ENCODE measurements at places on chromosomes 7 and 10.

DNA sequence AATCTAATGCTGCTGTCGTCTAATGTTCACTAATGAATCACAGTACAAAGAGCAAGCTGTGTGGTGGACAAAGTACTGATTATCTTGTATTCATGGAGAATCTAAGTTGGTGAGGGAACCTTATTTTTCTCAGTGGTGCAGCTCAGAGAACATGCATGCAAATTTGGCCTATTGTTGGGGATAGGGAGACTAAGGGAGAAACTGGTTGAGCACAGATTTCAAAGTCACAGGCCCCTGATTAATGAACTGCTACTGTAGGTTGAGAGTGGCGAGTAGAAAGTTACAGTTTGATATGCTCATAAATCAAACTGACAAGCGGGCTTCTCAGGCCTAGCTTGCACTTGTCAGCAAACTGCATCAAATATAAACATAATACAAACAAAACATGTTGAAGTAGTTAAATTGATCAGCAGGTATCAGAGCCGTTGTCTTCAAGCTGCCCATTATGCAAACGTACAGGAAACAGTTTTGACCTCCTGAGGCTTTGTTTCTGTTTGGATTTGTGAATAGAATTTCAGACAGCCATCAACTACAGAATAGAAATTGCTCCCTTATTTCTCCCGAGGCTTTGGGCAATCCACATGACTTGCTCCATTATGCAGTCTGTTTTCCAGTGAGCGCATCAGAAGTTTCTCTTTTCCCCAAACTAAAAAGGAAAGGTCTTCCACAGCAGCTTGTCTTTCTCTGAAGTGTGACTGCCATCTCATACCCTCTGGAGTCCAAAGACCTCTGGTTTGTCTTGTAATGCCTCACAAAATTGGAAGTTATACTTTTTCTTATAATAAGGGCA, 215.8 kb downstream of the FOXP2 start:
- no peak for DNase-seq

DNA sequence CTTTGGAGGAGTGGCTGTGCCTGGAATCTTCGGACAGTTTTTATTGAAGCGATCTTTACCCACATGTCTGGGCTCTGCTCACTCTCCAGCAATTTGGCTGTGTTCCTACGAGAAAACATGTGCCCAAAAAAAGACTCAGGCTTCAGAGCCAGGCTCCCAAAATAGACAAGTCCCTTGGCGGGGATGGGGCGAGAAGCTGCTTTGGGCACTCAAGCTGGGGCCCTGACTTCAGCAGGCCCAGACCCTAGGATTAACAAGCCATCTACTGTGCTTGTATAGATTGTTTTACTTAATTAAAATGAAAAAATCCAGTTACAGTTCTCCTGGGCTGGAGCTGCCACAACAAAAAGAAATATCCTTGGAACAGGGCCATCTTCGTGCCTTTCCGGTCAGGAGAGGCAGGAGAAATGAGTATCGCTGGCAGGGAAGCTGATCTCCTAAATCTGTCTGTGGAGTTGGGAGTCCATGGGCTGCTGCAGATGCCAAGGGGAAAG, 51.4 kb upstream of the PDCD4 start:
- DNase-seq, result peak; percentile 68

DNA sequence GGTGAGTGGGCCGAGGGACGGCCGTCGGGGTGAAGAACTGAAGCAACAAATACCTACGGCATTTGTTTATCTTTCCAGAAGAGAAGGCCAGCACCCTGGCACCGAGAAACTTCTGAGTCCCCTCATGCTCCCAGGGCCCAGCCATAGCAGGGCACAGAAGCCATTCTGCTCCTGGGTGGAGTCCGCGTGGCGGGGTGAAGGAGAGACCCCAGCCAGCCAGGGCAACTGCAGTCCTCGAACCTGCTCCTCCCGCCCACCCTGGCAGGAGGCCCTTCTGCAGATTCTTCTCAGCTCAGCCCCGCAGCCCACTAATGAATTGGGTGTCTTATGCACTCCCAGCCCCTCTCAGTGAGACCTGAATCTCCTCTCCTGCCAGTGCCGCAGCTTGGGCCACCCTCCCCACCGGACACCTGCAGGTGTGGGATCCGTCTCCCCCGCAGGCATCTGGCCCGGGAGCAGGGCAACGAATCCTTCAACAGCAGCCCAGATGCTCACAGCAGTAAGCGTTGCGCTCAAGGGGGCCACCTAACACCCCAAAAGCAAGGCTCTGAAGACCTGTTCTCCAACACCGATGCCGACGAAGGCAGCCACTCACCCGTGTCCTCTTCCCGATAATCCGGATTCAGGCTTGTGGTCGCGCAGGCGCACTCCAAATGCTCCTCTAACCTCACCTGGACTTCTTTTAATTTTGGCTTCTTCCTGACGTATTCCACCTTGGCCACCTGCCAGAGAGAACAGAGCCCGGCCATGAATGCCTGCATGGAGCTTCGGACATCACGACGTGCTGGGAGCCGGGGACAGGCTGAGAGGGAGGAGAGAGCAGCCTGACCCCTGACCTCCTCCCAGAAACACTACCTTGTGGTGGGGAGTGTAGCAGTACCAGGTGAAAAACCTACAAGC, 18.9 kb downstream of the PDGFA start:
- DNase-seq, result no peak

DNA sequence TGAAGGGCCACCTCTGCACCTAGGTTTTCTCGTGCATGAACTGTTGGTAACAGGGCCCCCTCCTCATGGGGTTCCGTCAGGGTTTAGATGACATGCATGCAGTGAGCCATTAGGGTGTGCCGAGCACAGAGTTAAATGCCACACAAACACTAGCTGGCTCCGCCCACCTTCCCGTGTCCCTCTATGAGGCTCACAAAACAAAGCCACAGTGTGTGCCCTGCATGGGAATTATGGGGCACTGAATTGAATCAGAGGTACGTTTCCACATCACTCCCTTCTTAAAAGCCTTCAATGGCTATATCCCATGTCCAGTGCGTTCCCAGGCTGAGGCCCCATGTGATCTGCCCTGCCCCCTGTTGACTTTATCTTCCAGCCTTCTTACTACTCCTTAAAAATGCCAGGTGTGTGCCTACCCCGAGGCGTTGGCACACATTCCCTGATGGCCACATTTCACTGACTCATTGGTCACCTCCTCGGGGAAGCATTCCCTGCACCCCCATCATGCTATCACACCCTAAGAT, 35.7 kb downstream of the GSDME start:
- no peak for DNase-seq

- peak; percentile 41 for DNase-seq
These were observed 88.2 kb downstream of the ELFN1 start for GRCh38 chr7:1758028-1758858.

GRCh38 chr10:70651661-70652060, 20.6 kb upstream of the ADAMTS14 start:
- DNase-seq, result no peak

GRCh38 chr10:73517166-73517888, 21.5 kb upstream of the PPP3CB start:
- no peak for DNase-seq

GRCh38 chr10:89959433-89960110, 258.2 kb downstream of the KIF20B start:
- no peak for DNase-seq

DNA sequence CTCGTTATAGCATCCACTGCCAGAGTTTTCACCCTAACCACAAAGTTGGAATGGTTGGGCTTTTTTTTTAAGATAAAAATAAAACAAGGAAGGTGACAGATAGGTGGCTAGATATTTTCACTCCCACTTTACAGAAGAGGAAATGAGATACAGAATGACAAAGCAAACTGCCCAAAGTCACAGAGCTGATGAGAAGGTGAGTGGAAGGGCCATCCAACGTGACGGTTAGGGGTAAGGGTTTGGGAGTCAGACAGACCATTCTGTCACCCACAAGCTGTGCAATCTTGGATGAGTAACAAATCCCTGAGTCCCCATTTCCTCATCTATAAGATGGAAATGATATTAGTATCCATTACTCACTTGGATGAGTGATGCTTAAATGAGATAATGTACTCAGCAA, 106.9 kb upstream of the PDLIM1 start:
- DNase-seq, result no peak

- DNase-seq, result no peak
These were observed 245.6 kb upstream of the FERD3L start for GRCh38 chr7:19390795-19391194.

DNA sequence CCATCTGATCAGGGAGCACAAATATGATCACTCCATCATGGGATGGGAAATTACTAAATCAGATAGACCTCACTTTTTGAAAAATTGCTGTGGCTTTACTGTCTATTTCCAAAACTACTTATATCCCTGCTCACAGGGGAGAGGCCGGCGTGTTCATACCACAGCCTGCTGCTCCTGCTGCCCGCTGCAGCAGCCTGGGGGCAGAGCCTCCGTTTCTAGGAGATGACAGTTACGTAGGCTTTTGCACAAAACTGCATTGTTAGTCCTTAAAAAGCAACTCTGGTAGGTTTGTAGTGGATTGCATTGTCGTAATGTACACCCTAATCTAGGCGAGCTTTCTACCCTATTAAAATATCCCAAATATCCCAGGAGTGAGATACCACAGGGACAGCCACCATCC, 203.7 kb downstream of the EBF3 start:
- no peak for DNase-seq

GRCh38 chr7:42262964-42263363, 26.0 kb upstream of the GLI3 start:
- peak; percentile 76 for DNase-seq

- no peak for DNase-seq
These were observed 25.2 kb downstream of the ASZ1 start for GRCh38 chr7:117402109-117402508.

DNA sequence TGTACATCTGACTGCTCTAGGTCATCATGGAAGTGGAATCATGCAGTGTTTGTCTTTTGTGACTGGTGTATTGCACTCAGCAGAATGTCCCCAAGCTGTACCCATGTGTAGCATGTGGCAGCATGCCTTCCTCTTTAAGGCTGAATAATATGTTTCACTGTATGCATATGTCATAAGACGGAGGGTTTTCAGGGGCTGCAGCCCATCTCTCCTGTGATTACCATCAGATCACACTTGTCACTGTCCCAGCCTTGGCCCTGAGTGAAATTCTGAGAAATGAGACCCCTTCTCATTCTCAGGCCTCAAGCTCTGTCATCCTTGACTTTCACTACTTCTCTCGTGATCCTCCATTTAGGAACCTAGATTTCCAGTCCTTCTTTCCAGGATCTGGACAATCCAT, 50.0 kb downstream of the CPXM2 start:
- DNase-seq, result no peak

DNA sequence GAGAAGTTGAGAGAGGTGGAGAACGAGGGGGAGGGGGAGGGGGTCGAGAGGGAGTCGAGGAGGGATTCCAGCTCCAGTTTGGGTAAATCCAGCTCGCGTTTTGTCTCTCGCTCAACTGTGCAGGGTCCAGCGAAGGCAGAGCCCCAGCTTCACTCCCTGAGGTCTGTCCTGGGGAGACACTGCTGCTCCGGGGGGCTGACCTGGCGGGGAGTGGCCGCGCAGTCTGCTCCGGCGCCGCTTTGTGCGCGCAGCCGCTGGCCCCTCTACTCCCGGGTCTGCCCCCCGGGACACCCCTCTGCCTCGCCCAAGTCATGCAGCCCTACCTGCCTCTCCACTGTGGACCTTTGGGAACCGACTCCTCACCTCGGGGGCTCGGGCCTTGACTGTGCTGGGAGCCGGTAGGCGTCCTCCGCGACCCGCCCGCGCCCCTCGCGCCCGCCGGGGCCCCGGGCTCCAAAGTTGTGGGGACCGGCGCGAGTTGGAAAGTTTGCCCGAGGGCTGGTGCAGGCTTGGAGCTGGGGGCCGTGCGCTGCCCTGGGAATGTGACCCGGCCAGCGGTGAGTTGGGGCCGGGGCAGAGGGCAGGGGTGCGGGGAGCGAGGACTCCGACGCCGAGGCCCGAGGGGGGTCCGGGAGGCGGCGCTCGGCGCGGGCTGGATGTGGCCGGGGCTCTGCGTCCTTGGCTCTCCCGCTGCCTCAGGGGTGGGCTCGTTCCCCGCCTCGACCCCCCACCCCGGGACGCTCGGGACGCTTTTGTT, at the start of gene TET1:
TET1 (plus strand) TSS at position 152 of the 757 bp plus-strand sequence. CDS start 12,002 bp downstream, outside the sequence.
- peak; percentile 84 for DNase-seq

- DNase-seq, result no peak
These were observed 5.4 kb downstream of the PON2 start for GRCh38 chr7:95429241-95429990.

DNA sequence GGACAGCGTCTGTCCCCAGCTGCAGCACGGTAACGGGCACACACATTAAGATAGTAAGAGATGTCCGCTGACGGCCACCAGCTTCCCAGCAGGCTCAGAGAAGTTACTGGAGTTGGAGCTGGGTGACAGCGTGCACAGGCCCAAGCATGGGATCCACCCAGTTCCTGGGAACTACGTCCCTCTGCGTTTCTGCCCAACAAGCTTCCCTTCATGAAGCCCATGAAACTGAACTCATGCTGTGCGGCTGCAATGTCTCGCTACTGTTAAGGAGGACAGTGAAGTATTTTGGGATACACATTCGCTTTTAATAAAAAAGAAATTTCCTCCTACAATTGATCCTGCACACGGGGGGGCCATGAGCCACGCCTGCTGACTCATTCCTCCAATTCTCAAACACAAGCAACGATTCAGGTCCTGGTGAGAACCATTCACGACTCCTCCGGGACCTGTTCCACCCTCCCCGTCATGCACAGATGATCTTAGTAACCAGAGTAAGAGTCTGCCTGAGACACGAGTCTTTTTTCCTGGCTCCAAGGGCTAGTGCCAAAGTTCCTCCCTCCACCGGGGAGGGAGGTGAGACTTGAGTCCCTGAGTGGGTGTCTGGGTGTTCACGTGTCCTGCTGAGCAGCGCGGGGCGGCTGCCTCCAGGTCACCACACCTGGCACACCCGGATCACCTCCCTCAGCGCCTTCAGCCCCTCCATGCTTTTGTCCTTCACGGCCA, 2.6 kb downstream of the PSMG3 start:
- peak; percentile 69 for DNase-seq

GRCh38 chr10:12484941-12485805, 135.8 kb downstream of the CAMK1D start:
- DNase-seq, result peak; percentile 48

- no peak for DNase-seq
These were observed 23.8 kb upstream of the ZNF735 start for GRCh38 chr7:64183126-64183742.

DNA sequence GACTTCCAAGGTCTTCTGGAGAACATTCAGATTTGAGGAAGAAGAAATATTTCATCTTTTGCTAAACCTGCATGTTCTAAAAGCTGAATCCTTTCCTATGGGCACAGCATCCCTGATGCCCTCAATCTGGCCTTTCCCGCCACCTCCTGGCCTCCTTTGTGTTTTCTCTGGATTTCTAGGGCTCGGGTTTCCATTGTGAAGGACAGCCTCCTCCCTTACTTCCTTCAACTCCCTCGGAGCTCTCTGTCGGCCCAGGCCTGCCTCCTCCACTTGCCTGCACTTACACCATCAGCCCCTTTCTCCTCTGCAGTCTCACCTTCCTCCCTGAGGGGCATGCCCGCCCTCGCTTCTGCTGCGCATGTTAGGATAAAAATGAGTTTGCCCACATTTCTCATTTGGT, 75.4 kb downstream of the WIPF3 start:
- DNase-seq, result no peak

- DNase-seq, result no peak
These were observed 104.5 kb downstream of the CYP26A1 start for GRCh38 chr10:93178226-93178625.

- DNase-seq, result no peak
These were observed 116.2 kb downstream of the LRMDA start for GRCh38 chr10:75547391-75548298.
